ENCODE measurements at places on chromosomes 1 and 21.
A peak's percentile ranks its signal among the peaks of the same experiment; 100 is the strongest.

DNA sequence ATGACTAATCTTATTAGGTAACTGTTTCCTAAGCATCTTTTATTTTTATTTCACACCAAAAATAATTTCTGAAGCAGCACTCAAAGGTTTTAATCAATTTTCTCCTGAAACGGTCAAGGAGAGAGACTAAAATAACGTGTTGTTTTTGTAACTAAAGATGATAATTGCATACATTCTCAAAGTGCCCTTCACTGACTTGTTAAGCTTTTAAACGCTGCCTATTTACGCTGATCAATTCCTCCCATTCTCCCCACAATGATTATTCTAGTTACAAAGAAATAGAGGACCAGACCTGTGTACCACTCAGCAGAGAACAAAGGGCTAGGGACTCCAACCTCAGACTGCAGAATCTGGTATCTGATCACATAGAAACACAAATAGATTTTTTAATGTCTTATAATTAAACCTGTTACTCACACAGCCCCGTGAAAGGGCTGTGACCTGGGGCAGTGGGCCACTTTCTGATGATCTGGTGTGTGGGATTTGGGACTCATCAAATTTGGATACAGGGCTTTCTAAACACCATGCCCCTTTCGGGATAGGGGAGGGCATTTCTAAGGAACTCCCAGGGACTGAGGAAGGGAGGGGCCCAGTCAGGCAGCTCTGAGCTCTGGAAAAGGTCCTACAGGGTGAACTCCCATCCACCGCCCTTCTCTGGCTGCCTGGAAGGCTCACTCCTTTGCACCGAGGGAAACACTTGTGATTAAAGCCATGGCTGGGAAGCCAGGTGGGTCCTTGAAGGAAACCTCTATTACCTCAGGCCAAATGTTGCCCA lies 65.2 kb downstream of the BCAR3 start:
- no peak for DNase-seq

GRCh38 chr1:212828395-212828794 lies 19.1 kb downstream of the SPATA45 start:
- DNase-seq: no peak

DNA sequence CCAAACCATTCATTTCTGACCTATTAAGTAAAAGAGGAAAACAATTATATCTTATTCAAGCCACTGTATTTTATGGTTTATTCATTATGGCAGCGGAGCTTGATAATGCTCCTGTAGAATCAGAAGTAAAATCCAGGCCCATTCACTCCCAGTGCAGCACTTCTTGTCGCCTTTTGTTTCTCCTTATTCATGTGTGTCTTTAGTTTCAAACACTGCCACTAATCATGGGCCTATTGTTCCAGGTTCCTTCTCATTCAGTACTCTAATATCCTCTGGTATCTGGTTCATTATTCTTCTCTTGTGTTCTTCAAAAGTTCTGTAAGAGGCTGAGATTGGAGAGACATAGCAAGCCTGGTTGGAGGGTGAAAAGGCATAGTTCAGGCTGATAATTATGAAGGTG lies 218.3 kb downstream of the LRRIQ3 start:
- no peak for DNase-seq

- no peak for DNase-seq
Observed at GRCh38 chr1:164613176-164613575, 54.2 kb downstream of the PBX1 start.

DNA sequence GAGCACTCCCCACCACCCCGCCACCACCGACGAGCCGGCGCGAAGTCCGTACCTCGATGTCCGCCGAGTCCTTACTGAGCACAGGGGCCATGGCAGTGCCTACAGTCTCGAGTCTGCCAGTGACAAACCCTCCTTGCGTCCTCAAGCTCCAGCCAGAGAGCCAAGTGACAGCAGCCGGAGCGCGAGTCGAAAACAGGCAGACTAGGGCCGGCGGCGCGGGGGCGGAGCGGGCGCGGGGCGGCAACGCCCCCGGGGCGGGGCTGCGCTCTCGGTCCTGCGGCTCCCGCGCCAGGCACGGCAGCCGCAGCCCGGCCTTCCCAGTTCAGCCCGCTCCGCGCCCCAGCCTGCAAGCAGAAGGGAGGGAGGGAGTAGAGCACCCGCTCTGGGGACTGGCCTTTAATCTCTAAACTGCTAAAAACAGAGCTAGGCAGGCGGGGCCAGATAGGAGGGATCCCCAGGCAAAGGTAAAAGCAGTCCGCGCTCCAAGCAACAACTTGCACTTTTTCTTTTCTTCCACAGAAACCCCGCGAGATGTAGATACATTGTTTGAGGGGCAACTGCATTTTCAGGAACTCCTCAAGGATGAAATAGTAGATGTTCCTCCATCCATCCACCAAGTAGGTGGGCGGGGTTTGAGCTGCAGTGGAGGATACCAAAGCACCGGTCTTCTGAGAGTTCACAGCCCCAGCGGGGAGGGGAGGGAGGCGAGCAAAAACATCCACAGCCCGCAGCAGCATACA lies at the start of gene DPYD:
DPYD (minus strand) TSS at position 203 of the 740 bp plus-strand sequence; CDS start at position 91, 112 bp downstream.
- DNase-seq: no peak

DNA sequence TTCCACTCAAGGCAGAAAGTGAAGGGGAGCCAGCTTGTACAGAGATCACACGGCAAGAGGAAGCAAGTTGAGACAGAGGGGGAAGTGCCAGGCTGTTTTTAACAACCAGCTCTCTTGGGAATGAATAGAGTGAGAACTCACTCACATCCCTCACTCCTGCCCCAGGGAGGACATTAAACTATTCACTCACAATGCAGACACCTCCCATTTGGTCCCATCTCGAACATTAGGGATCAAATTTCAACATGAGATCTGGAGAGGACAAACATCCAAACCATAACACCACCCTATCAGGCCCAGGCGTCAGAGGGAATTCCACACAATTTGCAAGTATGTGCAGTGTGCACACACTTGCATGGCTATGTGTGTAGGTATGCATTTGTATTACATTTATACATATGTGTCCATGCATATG lies 62.7 kb downstream of the DMAP1 start:
- DNase-seq: peak; percentile 10

GRCh38 chr1:91730801-91731732 lies 154.9 kb downstream of the TGFBR3 start:
- DNase-seq: no peak

- DNase-seq: no peak
Observed at GRCh38 chr1:114467491-114467890, 43.5 kb downstream of the TRIM33 start.

- no peak for DNase-seq
Observed at GRCh38 chr1:212555426-212555825, 53.1 kb upstream of the ATF3 start.

DNA sequence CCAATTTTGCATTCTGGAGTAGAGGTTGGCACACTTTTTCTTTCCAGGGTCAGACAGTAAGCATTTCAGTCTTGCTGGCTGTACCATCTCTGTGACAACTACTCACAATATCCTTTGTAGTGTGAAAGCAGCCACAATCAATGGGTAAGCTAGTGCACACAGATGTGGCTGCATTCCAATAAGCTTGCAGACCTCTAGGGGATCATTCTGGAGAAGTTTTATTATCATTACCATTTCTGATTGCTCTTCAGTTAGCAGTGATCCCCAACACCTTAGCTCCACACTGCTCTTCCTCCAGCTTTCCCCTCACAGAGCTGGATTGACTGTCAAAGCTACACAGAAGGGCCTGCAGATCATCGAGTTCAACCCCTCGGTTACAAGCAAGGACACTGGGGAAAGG lies 9.1 kb downstream of the RXRG start:
- DNase-seq: no peak

GRCh38 chr1:223256034-223256433 lies 107.9 kb downstream of the SUSD4 start:
- no peak for DNase-seq

- DNase-seq: no peak
Observed at GRCh38 chr1:44297695-44298400, 57.2 kb downstream of the ERI3 start.

DNA sequence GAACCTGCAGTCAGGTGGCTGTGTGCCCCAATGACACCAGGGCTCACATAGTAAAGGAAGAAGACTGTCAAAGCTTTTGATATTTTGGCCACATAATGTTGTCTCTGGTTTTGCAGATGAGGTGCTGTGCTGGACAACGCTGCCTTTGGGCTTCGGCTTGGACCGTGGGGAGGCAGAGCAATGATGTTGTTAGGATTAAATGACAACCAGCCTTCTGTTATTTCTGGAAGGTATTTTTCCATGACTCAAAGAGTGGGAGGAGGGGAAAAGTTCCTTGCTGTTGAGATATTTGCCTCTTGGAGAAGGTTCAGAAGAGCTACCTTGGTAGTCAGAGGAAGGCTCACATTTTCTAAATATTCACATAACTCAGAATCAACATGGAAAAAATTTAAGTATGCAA lies 187.3 kb upstream of the GALNT2 start:
- DNase-seq: no peak

DNA sequence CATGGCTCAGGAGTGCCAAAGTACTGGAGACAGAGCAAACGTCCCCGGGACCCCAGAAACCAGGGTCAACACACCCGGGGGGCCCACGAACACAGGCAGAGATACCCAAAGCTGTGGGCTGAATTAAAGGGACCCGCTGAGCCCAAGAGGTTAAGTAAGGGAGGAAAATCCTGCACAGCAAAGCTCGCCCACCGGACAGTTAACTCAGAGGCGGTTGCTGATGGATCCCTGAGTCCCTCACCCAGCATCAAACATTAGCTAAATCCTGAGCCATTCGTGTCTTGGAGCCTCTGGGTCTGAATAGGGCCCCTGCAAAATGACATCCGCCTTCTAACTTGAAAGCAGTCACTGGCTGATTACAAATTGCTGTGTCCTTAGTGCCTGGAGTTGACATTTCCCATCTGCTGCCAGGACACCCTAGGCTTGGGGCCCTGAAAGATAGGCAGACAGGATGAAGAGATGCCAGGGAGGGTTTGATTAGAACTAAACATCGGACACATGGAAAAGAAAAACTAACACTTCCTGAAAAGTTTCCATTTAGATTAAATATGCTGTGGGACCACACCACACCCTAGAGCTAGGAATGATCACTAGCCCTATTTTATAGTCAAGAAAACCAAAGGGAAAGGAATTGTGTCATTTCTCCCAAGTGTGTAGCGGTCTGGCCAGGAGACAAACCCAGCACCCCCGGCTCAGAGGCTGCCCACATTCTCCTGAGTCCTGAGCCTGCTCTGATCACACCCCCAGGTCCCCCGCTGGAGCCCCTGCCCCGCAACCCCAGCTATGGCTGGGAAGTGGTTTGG lies 239.3 kb downstream of the NPHP4 start:
- no peak for DNase-seq

DNA sequence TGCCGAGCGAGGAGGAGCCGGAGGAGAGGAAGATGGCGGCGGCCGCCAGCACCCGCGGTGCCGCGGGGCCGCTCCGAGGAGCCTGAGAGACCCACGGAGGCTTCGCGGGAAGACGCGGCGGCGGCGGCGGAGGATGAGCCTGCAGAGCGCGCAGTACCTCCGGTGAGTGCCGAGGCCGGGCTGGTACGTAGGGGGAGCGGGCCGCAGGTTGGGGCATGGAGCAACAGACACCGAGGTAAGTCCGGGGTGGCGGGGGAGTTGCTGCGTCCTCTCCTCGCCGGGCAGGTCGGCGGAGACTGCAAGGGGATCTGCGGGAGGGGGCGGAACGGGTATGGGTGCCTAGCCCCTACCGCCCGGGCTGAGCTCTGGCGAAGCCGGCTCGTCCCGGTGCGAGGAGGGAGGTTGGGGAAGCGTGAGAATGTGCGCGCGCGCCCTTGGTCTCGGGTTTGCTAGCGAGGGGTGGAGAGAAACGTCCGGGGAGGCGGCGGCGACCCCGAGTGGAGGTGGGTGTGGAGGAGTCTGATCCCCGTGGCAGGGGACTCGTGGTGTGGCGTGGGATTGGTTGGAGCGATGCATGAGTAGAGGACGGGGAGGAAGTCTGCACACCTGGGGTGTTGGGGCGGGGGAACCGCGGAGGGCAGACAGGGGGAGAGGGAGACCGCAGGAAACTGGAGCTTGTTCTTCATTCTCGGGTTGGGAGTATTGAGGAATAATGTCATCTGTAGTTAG lies at the start of gene SMG7:
SMG7 (plus strand) TSS at position 12 of the 729 bp plus-strand sequence; CDS start at position 134, 122 bp downstream.
- no peak for DNase-seq

- no peak for DNase-seq
Observed at GRCh38 chr21:37064841-37065240, 8.0 kb downstream of the PIGP start.

GRCh38 chr1:152107031-152107983 lies 7.9 kb downstream of the TCHH start:
- DNase-seq: no peak

- DNase-seq: no peak
Observed at GRCh38 chr1:226349801-226350518, 41.0 kb upstream of the LIN9 start.

GRCh38 chr21:26394341-26394740 lies 178.7 kb downstream of the CYYR1 start:
- DNase-seq: no peak

- no peak for DNase-seq
Observed at GRCh38 chr1:3003941-3004270, 17.4 kb upstream of the ACTRT2 start.

DNA sequence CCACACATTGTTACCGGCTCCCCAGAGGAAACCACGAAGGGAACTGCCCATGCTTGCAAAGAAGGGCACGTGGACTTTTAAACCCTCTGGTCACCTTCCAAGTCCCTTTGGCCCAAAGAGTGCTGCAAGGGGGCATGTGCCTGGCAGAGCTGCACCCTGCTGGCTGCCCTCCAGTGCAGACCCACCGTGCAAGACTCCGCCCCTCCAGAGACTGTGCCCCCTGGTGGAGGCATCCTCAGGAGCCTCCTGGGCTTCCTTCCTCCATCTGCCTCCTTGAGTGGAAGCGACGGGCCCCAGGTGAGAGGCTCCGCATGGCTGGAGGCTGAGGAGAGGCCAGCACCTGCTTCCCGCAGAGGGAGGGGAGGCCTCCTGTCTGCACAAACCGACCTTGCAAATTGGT lies 100.6 kb downstream of the CRYAA start:
- no peak for DNase-seq

- DNase-seq: no peak
Observed at GRCh38 chr1:203932556-203932955, 71.2 kb downstream of the SNRPE start.

GRCh38 chr21:26715116-26715515 lies 130.1 kb downstream of the ADAMTS1 start:
- no peak for DNase-seq

- DNase-seq: no peak
Observed at GRCh38 chr1:153251988-153252387, 7.5 kb upstream of the LORICRIN start.

DNA sequence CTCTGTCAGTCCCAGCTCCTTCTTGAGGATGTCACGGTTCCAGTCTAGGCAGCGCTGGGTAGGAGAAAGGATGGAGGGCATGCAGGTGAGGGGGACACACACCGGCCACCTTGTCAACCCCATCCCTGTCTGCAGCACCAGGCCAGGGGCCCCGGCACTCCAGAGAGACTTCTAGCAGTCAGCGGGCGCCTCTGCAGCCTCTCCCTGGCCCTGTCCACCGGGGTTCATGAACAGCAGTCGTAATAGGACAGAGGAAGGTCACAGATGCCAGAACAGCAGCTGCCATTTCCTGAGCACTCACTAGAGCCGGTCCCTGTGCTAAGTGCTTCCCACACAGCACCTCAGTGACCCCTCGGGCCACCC lies 16.3 kb upstream of the SDHB start:
- no peak for DNase-seq
